Aortic smooth muscle cell (primary cell): ENCODE measurements at places on chromosomes 3 and 15. TPM values are rescaled to one million over a fixed set of nuclear protein-coding genes. Genes with fewer than 3 reads are reported as not detected.

The ZNF662 gene
- total RNA-seq = 1.7 and 2.1 TPM in 2 replicates

The PAK6 gene
- 0.13 TPM in 1 of 2 replicates, not detected in the other for total RNA-seq

The CBLB gene
- 38.8 and 74.7 TPM in 2 replicates for total RNA-seq

The LRTM1 gene
- total RNA-seq = not detected in 2 replicates

The CYP1A2 gene
- not detected in 2 replicates for total RNA-seq

The GPX1 gene
- 253 and 415 TPM in 2 replicates for total RNA-seq

The ISL2 gene
- 0.12 and 0.26 TPM in 2 replicates for total RNA-seq

The EBLN2 gene
- total RNA-seq = 3.5 and 3.6 TPM in 2 replicates

The ABHD17C gene
- 15.2 and 15.4 TPM in 2 replicates for total RNA-seq

The GPR87 gene
- total RNA-seq = not detected in 2 replicates

The RLBP1 gene
- not detected in 2 replicates for total RNA-seq

The GRM2 gene
- 0.12 and 0.13 TPM in 2 replicates for total RNA-seq

The MYO5C gene
- total RNA-seq = 0.50 and 0.53 TPM in 2 replicates

The GOLGA6C gene
- total RNA-seq = not detected in 2 replicates

The PGBD4 gene
- 2.2 and 2.4 TPM in 2 replicates for total RNA-seq

The FGD5 gene
- total RNA-seq = 2.6 and 5.4 TPM in 2 replicates

The KLHL40 gene
- total RNA-seq = not detected in 2 replicates

The SI gene
- not detected in 2 replicates for total RNA-seq

The FMN1 gene
- 0.12 and 0.13 TPM in 2 replicates for total RNA-seq

The NME9 gene
- total RNA-seq = not detected in 2 replicates

The SLC22A14 gene
- total RNA-seq = 0.12 and 0.13 TPM in 2 replicates

The FRMD4B gene
- total RNA-seq = 12.7 and 18.0 TPM in 2 replicates

The C15orf61 gene
- total RNA-seq = 2.3 and 2.6 TPM in 2 replicates

The SERPINI2 gene
- not detected in 2 replicates for total RNA-seq

The GPR149 gene
- not detected in 2 replicates for total RNA-seq

The FAM81A gene
- 0.13 and 0.25 TPM in 2 replicates for total RNA-seq
